ENCODE measurements at places on chromosomes 12 and 14.

- no peak for DNase-seq
Observed at GRCh38 chr12:9872162-9872561, 3.0 kb upstream of the CLEC2B start.

DNA sequence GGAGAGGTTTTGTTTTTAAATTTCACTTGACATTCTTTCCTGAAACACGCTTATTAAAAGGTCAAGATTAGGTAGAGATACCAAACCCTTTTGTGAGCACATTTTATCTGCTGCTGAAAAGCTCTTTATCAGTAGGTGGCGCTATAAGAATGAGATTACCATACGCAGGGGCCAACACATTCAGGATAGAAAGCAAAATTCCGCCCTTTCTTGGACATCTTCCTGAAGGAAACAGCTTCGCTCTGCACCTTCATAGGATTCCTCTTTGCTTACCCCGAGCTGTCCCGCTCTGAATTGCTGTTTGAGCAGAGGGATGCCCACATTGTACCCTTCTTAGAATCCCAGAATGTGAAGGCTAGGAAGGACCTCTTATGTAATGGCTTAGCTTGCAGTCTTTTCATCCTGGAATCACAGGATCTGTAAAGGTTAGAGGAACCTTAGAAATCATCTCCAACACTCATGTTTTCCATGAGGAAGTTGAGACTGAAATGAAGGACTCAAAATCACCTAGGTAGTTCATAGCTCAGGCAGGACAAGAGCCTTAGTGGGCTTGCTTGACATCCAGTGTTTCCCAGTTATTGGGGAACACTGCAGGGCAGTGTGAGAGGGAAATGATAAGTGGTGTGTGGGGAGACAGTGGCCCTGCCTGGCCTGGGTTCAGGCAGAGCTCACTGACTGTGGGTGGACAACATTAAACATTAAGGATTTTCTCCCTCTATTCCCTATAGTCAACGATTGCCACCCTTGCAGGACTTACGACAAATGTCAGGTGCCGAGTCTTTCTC lies 38.7 kb upstream of the CRY1 start:
- DNase-seq, result peak; percentile 5

DNA sequence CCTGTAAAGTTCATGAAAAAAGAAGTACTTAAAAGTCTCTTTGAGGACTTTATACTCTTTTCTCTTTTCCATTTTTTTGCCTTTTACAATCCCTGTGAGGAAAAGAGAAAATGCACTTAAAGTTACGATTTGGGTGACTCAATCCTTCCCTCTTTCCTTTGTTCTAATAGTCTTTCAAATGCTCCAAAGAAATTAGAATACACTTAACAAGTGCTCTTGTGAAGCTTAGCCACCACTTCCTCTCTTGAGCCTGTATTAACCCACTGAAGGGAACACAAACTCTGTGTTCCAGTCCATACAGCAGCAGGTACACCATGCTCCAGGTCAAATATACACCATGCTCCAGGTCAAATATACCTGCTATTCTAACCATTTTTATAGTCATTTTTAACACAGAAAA lies 581.1 kb upstream of the MGAT4C start:
- no peak for DNase-seq

- no peak for DNase-seq
Observed at GRCh38 chr12:59803735-59804134, 207.9 kb downstream of the SLC16A7 start.

- DNase-seq, result peak; percentile 6
Observed at GRCh38 chr14:50397390-50398188, 908 bp upstream of the CDKL1 start.

GRCh38 chr14:89866458-89866857 lies 88.1 kb downstream of the EFCAB11 start:
- no peak for DNase-seq

- DNase-seq, result no peak
Observed at GRCh38 chr12:62725781-62726180, 209.2 kb downstream of the PPM1H start.

- peak; percentile 13 for DNase-seq
Observed at GRCh38 chr12:103771466-103771865, 69.6 kb downstream of the NT5DC3 start.

GRCh38 chr12:5438671-5439200 lies 6.8 kb downstream of the NTF3 start:
- no peak for DNase-seq

DNA sequence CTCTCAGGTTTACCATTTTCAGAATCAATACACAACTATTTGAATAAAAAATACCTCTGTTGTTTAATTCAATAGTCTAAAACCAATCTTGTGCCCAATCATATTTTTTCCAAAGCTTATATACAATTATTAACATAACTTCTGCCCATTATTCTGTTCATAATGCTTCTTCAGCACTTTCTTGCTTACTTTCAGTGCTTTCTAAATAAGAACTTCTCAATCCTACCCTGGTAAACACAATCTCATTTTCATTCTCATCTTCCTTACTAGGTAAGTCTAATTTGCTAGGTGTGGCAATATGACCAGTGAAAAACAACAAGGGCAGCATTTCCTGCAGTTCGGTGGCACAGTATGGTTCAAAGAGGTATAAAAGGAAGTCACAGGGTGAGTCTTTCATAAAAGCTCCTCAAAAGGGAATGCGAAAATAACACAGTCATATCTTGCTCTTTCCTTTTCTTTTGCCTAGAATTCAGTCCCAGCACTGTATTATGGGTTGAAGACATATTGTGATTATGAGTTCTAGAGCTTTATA lies 103.5 kb downstream of the FOXG1 start:
- DNase-seq, result no peak

- DNase-seq, result peak; percentile 87
Observed at GRCh38 chr12:6461401-6462233, 8.9 kb downstream of the VAMP1 start.

DNA sequence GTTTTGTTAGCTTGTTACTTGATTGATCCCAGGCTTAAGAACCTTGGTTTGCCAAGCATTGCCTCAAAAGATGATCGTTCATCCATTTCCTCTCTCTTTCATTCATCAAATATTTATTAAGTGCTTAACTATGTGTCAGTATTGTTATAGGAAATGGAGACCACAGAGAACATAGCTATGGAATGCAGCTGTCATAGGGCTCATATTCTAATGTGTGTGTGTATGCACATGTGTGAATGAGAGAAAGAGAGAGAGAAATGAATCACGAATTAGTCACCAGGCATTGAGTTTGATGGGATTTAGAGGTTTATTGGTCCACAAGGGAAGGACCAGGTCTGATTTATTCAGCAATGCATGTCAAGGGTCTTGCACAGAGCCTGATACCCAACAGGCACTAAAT lies 71.0 kb upstream of the FBXO21 start:
- no peak for DNase-seq

DNA sequence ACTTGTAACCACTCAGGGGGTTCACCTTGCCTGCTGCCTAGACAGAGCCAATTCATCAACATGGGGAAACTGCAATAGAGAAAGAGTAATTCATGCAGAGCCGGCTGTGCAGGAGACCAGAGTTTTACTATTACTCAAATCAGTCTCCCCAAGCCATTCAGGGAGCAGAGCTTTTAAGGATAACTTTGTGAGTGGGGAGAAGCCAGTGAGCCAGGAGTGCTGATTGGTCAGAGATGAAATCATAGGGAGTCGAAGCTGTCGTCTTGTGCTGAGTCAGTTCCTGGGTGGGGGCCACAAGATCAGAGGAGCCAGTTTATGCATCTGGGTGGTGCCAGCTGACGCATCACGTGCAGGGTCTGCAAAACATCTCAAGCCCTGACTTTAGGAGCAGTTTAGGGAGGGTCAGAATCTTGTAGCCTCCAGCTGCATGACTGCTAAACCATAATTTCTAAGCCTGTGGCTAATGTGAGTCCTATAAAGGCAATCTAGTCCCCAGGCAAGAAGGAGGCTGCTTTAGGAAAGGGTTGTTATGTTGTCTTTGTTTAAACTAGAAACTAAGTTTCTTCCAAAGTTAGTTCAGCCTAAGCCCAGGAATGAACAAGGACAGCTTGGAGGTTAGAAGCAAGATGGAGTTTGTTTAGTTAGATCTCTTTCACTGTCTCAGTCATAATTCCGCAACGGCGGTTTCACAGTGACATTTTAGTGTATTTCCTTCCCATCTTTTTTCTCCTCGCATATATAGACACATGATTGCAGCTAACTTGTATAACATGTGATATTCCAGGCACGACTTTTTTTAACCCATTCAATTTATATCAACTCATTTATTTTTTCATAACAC lies 68.9 kb upstream of the NCOR2 start:
- DNase-seq, result peak; percentile 47

- DNase-seq, result peak; percentile 43
Observed at GRCh38 chr12:442235-442884, 17.4 kb upstream of the B4GALNT3 start.

DNA sequence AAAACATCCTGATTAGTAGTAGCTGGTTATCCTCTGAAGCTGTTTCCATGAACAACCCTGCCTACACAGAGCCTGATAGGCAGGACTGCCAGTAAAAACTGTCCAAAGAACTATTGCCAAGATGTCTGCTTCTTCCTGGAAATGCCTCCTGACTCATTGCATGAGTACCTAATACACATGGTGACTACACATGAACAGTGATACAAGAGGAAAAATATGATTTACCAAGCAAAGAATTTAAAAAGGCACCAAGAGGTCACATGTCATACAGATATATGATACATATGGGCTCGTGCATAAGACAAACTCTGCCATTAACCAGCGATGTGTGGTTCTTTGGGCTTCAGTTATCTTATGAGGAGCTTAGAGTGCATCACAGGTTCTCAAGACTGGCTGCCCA lies 552.3 kb downstream of the SLC16A7 start:
- DNase-seq, result no peak

DNA sequence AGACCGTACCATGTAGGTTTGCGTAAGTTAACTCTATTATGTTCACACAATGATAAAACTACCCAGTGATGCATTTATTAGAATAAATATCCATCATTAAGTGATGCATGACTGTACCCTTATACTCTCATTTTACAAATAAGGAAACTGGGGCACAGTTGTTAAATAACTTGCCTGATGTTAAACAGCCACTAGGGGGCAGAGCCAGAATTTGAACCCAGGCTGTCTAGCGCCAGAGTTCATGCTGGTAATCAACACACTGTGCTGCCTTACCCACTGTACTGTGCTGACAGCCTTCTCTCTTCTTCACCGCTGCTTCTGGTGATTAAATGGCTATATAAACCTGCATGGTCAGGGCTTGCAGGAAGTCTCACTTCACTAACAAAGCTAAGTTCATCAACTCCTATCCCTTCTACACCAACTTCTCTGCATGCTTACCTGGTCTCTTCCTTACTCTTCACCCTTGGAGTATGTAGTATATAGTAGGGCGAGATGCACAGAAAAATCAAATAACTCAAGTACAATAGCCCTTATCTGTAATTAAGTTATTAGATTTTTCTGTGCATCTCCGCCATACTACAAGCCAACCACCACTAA lies 43.6 kb upstream of the APPL2 start:
- peak; percentile 35 for DNase-seq

- DNase-seq, result no peak
Observed at GRCh38 chr14:32675433-32675832, 263.2 kb upstream of the NPAS3 start.

- no peak for DNase-seq
Observed at GRCh38 chr14:39967885-39968284, 535.7 kb upstream of the FBXO33 start.

GRCh38 chr12:115323223-115323905 lies 639.4 kb upstream of the TBX3 start:
- no peak for DNase-seq

GRCh38 chr14:98946940-98947339 lies 325.1 kb downstream of the BCL11B start:
- no peak for DNase-seq

GRCh38 chr14:61746881-61747280 lies 15.3 kb upstream of the SNAPC1 start:
- DNase-seq, result no peak
